ENCODE measurements at places on chromosomes 1 and 21.

DNA sequence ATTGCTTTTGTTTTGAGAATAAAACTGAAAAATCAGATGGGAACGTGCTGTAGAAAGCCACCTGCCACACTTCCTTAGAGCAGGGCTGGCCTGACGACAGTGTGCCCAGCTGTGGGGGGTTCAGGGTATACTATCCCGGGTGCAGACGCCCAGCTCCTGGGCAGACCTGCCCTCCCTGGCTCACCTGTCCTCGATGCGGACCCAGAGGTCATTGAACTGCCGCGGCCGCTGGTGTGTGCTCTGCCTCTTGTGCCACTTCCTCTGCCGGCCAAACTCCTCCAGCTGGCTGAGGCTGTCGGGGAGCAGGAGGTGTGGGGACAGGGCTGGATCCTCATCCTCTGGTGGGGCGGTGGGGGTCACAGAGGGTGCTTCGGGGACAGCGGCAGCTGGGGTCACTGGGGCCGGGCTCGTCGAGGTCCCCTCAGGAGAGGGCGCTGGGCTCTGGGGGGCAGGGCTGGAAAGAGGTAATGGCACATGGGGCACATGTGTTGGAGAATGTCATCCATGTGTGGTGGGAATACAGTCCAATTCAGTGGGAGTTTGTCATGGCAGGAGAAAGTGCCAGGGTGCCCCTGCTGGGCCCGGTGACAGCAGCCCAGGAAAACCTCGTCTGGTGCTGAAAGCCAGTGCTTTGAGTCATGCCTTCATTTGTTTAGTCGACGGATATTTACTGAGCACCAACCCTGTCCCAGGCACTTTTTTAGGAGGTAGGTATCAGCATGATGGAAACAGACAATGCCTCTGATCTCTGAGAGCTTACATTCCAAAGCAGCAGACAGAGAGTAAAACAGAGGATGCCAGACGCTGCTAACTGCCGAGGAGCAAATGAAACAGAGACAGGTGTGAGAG is 222.0 kb downstream of the TRABD2B start:
- DNase-seq: no peak

DNA sequence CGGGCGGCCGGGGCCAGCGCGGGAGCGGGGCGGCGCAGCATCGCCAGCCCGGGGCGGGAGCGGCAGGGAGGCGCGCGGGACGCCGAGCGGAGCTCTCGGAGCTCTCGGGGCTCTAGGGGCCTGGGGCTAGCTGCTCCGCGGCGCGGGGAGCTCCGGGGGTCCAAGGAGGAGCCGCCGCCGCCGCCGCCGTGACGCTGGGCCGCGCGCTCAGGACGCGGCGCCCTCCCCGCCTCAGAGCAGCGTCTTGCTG is 147 bp downstream of the CLSTN1 start:
- DNase-seq: no peak

DNA sequence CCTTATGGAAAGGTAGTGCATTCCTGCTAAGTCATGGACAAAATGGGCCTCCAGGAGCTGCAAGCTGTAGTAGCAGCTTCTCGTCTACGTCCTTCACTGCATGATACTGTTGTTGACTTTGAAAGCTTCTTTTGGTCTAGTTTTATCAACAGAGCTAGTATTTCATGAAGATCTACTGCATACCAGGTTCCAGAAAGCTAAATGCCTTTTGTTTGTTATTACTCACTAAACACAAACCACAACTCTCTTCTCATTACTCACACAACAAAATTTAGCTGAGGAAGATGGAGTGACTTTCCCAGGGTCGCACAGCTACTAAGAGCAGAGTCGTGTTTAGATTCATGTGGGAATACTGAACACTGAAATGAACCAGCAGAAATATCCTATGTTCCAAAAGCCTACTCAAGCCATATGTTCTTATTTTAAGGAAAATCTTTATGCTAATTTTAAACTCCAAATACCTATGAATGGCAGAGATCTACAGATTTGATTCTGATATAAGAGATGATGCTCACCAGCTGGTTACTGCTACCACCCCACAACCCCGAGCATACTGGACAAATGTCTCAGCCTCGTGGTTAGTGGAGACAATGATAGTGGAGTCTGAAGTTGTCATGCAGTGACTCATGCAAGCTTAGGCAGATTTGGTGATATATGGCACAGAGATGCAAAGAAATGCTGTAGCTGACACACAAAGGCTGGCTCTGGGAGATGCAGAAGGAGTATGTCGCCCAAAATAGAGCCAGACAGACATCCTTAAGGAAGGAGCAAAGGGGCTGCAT is 20.6 kb downstream of the PGBD2 start:
- DNase-seq: no peak

DNA sequence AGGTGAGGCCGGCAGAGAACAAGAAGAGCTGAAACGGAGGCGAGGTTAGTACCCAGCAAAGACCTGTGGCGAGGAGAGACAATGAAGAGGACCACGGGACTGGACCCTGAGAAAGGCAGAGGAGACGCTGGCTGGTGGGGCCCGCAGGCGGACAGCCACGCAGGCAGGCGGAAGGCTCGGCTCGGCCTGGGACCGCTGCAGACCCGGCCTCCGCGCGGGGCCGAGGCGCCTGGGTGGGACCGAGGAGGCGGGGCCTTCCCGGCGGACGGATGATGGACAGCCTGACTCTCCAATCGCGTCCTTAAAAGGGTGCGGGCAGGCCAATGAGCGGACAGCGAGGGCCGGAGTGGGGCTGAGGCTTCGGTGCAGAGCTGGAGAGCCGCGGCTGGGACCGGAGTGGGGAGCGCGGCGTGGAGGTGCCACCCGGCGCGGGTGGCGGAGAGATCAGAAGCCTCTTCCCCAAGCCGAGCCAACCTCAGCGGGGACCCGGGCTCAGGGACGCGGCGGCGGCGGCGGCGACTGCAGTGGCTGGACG is at the start of gene MPZL1:
Gene MPZL1 (plus strand): TSS at position 366 of the 535 bp plus-strand sequence. CDS start 170 bp downstream, outside the sequence.
- peak; percentile 90 for DNase-seq

DNA sequence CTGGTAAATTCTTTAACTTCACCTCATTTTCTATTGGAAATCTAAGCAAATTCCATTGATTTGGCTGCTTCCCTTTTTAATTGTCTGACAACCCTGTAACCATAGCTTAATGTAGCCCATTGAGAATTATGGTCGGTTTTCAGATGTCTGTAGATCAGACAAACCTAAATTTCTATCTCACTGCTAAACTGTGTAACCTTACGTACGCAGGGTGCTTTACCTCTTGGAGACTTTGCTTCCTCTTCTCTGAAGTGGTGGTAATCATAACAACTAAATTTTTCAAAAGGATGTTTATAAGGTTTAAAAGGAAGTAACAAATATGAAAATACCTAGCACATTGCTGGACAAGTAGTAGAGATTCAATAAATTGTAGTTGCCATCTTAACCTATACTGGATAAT is 25.9 kb downstream of the IFNAR1 start:
- DNase-seq: no peak

GRCh38 chr1:156886583-156887281 is 6.8 kb upstream of the PEAR1 start:
- DNase-seq: no peak

- no peak for DNase-seq
Observed at GRCh38 chr1:27967106-27967883, 7.5 kb downstream of the XKR8 start.

DNA sequence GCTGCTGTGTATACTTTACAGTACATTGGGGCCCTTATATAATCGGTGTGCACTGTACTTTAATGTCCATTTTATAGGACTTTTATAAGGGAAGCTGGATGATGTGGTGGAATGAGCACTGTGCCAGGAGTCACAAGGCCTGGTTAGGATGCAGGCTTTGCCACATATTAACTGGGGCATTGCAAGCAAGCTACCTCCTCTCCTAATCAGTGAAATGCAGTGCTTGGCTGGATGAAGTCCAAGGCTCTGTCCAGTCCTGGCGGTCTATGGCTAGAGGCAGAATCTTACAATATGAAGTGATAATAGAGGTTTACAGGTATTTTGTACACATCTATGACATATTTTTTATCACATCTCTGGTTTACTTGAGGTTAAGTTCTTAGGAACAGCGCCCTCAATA is 1.7 kb upstream of the PKP1 start:
- no peak for DNase-seq

GRCh38 chr1:190353538-190354101 is 124.0 kb downstream of the BRINP3 start:
- no peak for DNase-seq

GRCh38 chr1:116125758-116126157 is 14.6 kb downstream of the MAB21L3 start:
- DNase-seq: no peak

- no peak for DNase-seq
Observed at GRCh38 chr1:164188497-164188896, 370.5 kb upstream of the PBX1 start.

DNA sequence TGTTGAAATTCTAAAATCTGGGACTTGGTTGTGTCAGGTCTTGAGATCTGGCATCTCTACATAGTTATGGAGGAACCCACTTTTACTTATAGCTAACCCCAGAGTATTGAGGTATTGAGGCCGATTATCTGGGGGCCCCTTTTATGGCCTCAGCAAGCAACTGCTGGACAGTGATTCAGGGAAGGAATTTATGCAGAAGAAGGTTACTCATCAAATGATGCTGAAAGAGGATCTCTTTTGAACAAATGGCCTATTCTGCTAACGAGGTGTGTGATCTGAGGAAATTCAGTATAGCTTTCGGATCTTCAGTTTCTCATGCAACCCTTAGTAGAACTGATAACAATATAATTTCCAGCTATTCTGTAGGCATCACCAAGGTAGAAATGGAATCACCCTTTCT is 239.9 kb downstream of the PAPPA2 start:
- DNase-seq: no peak

DNA sequence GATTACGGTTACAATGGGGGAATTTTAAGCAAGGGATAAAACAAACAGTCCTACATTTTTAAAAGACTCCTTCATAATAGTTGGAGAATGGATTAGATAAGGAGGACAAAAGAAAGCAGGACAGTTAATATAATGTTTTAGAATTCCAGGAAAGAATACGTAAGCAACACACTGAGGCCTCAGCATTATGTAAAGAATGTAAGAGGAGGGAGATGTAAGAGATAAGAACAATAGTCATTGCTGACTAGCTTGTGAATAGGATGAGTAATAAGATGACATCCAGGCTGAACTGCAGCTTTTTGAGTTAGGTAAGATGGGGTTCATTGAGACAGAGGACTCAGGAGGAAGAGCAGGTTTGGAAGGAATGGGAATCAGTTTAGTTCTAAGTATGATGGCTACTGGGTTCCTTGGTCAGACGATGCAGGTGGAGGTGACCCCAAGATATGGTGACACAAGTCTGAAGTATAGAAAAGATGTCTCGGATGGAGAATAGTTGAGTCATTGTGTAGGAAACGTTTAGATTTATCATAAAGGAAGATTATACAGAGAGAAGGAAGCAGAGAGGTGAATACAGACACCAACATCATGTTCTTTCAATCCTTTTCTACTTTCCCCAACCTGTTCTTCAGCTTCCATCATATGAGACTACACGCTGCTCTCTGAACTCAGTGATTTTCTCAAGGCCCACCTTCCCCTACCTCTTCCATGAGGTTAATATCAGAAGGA is 372.8 kb downstream of the PTBP2 start:
- DNase-seq: no peak

- no peak for DNase-seq
Observed at GRCh38 chr1:151408891-151409290, 9.5 kb downstream of the PSMB4 start.

DNA sequence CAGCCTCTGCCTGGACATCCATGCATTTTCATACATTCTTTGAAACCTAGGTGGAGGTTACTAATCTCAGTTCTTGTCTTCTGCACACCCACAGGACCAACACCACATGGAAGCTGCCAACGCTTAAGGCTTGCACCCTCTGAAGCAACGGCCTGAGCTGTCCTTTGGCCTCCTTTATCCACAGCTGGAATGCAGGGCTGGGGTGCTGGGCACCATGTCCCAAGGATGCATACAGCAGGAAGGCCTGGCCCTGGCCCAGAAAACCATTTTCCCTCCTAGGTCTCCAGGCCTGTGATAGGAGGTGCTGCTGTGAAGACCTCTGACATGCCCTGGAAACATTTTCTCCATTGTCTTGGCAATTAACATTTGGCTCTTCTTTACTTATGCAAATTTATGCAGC is 1168.6 kb downstream of the KCNT2 start:
- DNase-seq: no peak

- DNase-seq: peak; percentile 35
Observed at GRCh38 chr1:18924221-18924691, 21.9 kb upstream of the ALDH4A1 start.

DNA sequence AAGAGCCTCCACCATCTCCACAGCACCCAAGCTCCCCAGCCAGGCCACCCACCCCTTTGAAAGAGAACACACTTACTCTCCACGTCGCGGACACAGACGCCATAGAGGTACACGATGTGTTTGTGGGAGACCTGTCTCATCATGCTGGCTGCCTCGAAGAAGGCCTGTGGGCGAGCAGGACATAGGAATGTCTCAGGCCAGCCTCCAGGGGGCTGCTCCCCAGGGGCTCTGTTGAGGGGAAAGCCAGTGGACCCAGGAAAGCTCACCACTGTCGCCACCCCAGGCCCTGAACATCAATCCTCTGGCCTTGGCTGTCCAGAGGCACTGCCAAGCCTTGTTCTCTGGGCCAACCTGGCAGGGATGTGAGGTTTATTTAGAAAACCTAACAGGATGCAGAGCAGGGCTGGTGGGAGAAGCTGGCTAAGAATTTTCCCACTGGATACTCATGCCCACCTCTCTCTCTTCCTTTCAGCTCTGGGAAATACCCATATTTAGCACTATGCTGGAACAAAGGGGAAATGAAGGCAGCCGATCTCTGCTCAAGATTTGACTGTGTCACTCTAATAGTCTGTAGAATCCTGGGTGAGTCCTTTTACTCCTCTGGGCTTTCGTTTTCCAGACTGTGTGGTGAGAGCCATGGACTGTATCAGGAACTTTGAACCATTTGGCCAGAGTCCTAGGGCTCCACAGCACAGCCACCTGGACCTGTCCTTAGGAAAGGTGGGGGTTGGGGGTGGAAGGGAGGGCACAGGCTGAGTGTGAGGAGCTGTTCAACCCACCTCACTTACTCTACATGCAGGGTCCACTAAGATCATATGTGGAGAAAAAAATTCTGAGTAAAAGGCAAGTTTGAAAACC is 101.9 kb downstream of the RAVER2 start:
- no peak for DNase-seq

DNA sequence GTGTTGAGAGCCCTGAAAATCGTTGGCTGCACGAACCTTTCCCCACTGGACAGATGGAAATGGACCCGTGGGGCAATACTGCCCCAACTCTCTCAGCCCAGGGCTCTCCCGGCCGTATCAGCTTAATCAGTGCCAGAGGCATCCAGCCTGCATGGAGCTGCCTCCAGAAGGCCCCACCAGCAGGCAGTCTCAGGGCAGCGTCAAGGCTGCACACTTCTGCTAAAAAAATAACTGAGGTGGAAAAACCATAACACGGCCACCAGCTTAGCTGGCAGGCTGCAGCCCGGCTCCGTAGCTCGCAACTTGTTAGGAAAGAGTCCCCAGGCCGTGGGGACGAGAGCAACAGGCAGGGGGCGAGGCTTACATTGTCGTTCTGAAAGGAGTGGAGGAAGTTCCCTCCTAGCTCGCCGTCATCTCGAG is 27.9 kb downstream of the MRPL37 start:
- no peak for DNase-seq

DNA sequence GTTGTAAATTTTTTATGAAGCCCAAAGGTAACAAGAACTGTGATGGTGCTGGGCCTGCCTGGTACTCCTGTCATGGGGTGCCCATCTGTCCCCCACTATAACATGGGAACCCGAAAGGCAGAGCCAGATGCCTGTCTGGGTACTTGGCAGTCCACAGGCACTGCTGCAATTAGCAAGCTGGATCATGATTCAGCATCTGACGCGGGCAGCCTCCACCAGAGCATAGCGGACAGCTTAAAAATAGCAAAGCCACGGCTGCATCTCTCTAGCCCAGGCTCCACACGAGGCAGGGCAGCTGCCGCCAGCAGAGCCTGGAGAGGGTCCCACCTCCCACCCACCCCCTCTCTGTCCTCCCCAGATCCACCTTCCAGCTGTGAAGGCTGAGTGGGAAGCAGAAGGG is 22.9 kb downstream of the SUSD4 start:
- no peak for DNase-seq
